ENCODE measurements at places on chromosomes 1 and 21.
A peak's percentile ranks its signal among the peaks of the same experiment; 100 is the strongest.

GRCh38 chr21:34693192-34693810, 24.5 kb downstream of the CLIC6 start:
- DNase-seq = peak; percentile 62

DNA sequence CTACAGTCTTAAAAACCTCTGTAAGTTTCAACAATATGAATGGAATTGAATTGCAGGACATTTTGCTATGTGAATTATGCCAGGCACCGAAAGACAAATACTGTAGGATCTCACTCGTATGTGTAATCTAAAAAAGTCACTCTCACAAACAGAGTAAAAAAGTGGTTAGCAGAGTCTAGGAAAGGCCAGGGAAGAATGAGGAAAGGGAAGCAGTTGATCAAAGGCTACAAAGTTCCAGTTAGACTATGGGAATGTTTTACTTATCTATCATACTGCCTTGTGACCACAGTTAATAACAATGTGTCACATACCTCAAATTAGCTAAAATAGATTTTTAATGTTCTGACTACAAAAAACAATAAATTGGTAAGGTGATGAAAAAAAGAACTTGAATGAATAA, 565.4 kb upstream of the BRINP3 start:
- no peak for DNase-seq

DNA sequence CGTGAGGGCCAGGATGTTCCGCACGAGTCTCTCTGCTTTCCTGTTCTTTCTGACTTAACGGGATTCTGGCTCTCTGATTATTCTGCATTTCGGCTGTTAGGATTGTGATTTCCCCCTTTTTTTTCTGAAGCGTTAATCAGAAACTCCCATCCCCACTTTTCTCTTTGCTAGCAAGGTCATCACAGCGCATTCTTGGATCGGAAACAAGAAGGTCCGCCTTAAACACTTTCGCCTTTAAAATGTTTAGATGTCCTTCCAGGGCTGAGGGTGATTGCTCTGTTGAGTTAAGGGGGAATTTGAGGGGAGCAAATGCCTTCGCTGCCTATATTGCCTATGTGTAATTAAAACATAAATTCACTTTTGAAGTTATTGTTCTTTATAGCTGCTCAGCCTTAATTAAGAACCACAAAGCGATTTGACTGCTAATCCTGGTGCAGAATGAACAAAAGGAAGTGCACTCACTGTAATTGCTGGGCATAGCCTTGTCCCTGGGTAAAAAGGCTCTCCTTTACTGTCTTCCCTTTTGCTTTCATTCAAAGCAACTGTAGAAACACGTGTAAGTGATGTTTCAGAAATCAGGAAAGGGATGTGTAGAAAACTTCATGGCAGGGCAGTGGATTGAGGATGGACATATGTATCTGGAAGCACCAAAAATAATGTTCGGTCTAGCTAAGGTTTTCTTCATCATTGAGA, 1.2 kb downstream of the LAMC1 start:
- peak; percentile 35 for DNase-seq

DNA sequence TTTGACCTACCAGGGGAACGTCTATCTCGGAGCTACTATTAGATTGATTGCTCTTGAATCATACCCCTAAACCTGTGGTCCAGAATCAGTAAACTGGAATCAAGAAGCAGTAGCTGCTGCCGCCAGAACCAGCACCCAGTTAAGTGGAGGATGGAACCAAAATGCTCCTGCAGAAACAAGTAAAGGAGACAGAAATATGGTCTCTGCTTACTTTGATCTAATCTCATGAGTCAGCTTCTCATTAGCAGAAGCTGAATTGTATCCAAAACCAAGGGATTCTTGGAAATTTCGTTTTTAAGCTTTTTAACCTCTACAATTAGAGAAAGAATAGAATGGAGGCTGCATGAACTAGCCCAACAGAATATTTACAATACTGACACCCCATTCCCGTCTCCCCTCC, 42.6 kb upstream of the PIGV start:
- DNase-seq = no peak

GRCh38 chr21:20631633-20632032, 366.6 kb upstream of the NCAM2 start:
- DNase-seq = no peak

GRCh38 chr1:221431068-221431651, 310.7 kb downstream of the DUSP10 start:
- DNase-seq = no peak

DNA sequence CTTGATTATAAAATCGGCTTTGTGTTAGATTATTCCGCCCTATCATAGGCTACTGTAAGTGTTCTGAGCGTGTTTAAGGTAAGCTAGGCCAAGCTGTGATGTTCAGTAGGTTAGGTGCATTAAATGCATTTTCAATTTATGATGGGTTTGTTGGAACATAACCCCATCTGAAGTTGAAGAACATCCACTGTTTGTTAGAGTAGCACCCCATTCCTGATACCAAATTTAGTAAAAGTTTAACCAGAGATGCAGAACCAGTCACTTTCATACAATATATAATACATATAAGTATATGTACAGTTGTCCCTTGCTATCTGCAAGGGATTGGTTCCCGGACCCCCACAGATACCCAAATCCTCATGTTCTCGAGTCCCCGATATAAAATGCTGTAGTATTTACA, 16.1 kb downstream of the UBASH3A start:
- no peak for DNase-seq

DNA sequence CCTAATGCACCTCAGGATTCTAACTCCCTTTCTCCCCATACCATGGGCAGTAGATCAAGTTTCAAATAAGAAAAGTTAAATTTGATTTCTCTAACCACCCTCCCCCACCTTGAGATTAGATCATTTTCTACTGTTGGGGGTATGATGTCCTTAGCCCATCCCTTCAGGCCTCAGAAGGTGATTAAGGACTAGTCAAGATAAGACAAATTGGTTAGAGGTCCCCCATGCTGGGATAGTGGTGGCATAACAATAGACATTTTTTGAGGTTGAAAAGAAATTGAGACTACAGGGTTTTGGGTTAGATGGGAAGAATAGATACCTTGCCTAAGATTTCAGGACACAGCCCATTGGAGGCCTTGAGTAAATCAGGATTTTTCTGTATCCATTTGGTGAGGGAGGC, 2.5 kb downstream of the CFAP126 start:
- no peak for DNase-seq

- DNase-seq = no peak
These were observed 9.9 kb downstream of the GSTM5 start for GRCh38 chr1:109721971-109722370.

- no peak for DNase-seq
These were observed 179.8 kb downstream of the DYRK1A start for GRCh38 chr21:37546299-37546908.

GRCh38 chr1:165114022-165114888, 242.3 kb downstream of the LMX1A start:
- DNase-seq = peak; percentile 61

GRCh38 chr1:98157524-98158313, 236.9 kb upstream of the DPYD start:
- DNase-seq = no peak

DNA sequence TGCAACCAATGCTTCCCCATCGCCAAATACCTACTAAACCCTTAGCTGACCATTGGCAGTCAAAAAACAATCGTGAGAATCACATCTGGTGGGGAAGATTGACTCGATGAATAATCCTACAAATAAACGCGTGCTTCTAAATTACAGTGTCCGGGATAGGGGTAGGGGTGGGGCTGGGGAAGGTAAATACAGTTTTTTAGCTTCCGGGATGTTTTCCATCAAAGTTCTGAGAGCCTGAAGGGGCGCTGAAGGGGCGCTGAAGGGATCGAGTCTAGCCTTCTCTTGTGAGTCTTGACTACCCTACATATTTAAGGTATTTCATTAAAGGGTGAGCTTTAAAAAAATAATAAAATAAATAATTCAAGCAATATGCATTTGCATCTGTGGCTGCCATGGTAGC, 40.5 kb downstream of the RRAGC start:
- DNase-seq = no peak

- DNase-seq = no peak
These were observed 7.0 kb upstream of the CDK11B start for GRCh38 chr1:1665815-1666251.

Data from bronchial epithelial cell (primary cell).